ENCODE measurements at places on chromosomes 12 and 14. TPM values are rescaled to one million over a fixed set of nuclear protein-coding genes. Genes with fewer than 3 reads are reported as not detected.

DNA sequence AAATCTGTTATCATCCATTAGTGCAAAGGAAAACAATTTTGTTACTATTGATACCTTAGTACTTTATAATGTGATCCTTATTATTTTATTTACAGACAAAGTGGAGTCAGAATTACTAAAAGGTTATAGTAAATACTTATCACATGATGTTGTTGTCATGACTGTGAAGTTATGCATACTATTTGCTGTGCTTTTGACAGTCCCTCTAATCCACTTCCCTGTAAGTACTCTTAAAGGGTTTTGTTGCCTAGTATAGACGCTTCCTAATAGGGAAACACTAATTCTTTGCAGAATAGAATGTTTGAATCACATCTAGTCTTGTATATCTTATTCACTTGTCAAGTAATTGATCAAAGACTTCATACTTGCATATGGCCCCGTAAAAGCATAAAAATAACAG is 69.4 kb downstream of the SLC38A6 start:
- DNase-seq = no peak

DNA sequence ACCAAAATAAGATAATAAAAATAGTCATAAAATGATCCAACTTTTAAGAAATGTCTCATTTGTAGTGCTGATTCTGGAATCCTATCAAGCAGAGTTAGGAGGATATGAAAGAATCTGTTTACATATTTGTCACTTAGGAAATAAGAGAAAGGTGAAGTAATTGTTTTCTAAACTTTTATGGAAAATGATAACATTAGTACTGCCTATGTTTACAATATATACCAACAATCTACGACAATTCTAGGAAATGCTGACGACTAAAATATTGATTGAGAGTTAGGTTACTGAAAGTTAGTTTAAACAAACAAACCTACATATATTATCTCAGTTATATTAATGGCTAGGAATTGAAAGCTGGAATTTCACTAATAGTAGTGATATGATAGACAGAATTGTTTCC is 18.0 kb downstream of the TSPAN19 start:
- DNase-seq = no peak

DNA sequence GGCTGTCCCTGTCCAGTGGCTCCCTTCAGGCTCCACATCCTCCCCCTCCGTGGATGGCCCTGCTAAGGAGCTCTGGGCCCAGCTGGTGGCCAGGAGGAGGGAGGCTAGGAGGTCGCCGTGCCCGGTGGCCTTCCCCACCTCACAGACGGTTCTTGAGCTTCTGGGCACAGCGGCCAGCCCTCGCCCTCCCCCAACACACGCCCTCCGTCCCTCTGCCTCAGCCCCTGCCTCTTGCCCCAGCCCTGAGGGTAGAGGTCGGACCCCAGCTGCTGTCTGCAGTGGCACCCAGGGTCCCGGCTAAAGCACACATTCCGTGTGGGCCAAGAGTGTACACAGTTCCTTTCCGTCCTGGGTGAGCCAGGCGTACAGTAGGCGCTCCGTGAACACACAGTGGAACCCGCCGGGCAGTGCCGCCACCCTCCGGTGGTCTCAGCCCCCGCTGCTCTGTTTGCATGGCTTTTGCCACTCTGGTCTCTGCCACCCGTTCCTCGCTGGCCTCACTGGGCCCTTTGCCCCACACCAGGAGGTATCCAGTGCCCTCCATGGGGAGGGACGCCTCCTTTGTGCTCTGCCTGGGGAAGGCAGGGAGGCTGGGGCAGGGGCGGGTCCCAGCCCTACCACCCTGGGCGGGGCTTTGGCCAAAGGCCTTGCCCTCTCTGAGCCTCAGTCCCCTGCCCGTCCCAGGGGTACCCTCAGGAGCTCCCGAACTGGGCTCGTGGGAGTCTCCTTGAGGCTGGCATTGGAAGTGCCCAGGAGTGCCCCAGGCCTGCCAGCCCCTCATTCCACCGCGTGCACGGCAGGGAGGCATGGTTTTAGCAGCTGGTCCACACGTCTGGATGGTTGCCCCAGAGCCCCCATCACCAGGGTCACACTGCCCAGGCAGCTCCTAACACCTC is 13.0 kb downstream of the TRMT61A start:
- DNase-seq = no peak

DNA sequence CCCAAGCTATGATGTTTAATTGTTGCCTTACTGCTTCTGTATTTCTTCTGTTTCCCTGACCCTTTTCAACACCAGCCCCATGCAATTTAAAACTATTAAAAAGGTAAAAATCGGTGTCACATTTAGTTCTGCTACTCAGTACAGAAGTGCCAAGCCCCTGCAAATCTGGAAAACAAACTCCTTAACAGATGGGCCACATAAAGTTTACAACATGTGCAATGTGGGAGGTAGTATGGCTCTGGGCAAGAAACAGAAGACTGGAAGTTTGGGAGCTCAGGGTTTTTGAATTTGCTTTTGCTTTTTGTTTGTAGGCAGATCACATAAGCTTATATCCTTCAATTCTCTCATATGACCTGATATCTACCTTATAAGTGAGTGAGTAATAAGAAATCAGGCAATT is 404.0 kb upstream of the ATP2B1 start:
- DNase-seq = no peak

GRCh38 chr14:72692696-72693095 is 201.2 kb downstream of the DPF3 start:
- DNase-seq = no peak

DNA sequence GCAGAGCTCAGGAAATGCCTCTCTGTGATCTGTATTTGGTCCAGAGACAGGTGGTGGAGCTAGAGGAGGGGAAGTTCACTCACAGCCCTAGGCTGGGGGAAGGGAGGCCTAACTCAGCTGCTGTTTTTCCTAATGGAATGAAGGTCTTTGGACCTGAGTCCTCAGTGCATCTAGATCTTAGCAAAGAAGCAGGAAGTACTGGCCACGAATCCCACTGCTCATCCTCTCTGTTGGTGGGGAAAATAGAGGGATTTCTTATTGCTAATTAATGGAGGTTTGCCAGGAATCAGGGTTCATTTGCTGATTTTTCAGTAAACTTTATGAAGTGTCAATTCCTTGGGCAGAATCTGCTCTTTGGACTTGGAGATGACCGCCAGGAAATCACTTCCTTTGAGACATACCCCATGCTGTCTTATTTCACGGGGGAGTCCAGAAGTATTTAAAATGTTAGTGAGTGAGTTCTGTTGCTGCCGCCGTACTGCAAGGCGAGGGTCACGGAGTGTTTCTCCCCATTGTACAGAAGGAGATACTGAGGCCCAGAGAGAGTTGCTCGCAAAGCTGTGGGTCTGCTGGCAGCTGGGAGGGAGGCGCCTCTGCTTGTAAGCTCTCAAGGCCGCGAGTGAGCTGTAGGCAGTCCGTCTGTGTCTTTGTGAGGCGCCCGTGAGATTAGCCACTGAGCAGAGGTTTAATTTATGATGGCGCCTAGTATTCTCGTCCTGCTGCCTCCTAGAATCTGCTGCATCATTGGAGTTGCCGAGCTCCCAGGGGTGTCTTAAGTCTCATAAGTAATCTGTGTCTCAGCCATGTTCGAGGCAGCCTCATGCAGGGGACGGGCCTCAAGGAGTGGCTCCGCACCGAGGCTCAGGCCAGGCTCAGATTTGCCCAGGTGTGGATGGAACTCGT is 88.2 kb downstream of the TSPAN9 start:
- no peak for DNase-seq

RNASE7 gene
- total RNA-seq = not detected

- DNase-seq = no peak
Measured at GRCh38 chr12:55845785-55846496, 3.2 kb upstream of the MMP19 start.

GRCh38 chr12:98464190-98464589 is 51.2 kb upstream of the TMPO start:
- no peak for DNase-seq

FIGNL2 gene
- total RNA-seq = 0.40 TPM

- no peak for DNase-seq
Measured at GRCh38 chr14:102249041-102249440, 55.9 kb downstream of the MOK start.

DNA sequence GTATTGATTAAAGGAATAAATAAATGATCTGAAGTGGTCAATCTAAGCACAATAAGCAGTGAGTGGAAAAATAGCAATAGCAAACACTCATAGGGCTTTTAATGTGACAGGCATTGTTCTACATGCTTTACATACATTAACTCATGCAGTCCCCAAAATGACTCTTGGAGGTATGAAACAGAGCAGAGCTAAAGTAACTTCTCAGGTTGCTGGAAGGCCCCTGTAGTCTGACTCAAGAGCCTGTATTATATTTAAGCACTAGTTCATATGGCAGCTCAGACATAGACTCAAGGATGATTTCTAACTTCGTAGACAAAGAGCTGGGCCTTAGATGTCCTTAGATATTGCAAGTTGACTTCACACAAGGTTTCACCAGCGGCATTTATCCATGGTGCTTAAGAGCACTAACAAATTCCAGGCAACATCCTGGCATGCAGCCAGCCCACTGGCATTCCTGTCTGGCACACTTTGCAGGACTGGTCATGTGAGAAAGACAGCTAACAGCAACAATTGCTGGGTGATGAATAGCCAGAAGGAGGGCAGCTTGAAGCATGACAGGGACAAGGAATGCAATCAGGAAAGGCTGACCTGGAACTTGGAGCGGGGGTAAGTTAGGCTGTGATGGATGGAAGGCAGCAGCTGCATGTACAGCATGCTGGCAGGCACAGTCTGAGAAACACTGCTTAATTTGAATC is 22.9 kb upstream of the KTN1 start:
- DNase-seq = no peak

SERPINA12 gene
- not detected for total RNA-seq

SCFD1 gene
- total RNA-seq = 57.8 TPM

AKAP3 gene
- total RNA-seq = 2.7 TPM

DNA sequence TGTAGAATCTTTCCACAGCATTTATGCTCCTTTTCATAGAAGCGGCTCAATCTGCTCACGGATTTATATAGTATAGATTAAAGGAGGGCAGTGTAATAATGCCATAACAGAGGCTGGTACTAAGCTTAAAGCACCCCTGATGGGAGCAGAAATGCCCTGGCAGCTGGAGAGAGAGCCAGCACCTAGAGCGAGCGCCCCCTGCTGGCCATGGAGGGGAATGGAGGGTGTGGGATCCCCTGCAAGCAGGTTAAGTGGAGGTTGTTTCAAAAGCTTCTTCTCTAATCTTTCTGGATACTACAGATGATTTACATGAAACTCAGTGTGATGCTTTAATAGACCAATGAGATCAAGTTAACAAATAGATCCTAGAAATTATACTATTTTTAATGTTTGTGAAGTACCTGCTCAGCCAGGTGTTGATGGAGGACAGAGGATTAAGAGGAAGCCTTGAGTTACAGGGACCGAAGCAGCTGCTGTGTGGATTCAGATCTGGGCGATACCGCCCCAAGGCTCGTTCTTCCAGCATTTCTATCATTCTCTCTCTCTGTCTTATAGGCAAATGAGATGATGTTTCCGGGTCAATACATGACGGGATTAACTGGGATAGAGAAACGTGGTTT is 1519.3 kb upstream of the TMEM132C start:
- DNase-seq = peak; percentile 44

Data from activated naive CD8-positive, alpha-beta T cell treated with anti-CD3 and anti-CD28 coated beads for 36 hours (primary cell).